Stimulated activated CD8-positive, alpha-beta memory T cell treated with anti-CD3 and anti-CD28 coated beads, Interleukin-2, amount 100 ng/mL, for 1 hour (primary cell): ENCODE measurements at places on chromosomes 3 and 15.

GRCh38 chr3:81723732-81724313 is 37.6 kb downstream of the GBE1 start:
- no peak for DNase-seq

GRCh38 chr3:134371542-134372324 is 2.5 kb downstream of the AMOTL2 start:
- DNase-seq, result no peak

DNA sequence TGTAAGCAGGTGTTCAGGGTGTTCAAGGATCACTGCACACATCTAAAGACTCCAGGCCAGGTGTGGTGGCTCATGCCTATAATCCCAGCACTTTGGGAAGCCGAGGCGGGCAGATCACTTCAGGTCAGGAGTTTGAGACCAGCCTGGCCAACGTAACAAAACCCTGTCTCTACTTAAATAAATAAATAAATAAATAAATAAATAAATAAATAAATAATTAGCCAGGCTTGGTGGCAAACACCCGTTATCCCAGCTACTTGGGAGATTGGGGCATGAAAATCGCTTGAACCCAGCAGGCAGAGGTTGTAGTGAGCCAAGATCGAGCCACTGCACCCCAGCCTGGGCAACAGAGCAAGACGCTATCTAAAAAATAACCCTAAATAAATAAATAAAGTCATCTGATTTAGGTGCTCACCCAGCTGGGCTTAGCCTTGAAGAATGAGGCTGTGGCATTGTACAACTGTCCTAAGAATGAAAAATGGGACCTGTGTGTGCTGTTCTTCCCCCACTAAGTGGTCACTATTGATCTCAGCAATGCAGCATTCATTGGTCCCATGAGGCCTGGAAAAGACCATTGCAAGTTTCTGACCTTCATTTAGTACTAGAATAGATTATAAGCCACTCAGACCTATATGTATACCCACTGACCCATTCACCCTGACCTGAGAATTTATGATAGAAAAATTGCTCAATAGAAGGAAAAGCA is 82.8 kb upstream of the ABHD17C start:
- no peak for DNase-seq

DNA sequence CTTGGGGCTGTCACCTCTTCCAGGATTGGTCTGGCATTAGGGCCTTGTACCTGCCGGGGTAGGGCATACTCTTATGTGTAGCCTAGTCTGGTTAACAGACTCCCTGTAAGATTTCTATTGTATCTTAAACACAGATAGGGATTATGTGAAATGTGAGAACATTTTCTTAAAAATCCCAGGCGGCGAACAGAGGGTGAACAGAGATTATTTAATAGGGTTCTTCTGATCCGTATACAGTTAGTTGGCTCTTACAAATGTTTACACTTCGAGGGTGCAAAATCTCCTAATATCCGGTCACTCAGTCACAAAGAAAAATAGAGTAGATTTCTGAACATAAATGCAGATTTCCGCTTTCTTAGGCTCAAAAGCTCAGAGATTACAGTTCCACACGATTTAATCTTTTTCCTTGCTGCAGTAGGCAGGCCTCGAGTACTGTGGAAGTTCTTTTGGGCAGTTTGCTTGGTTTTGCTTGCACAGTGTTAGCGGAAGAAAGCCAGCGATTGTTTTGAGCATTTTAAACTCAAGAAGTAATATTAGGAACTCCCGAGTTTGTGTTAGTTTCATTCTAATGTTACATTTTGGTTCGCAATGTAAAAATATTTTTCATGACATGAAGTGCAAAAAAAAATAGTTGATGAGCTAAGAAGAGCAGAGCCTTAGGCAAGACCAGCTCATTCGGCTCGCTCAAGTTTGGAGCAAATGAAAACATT is 993 bp downstream of the PLCL2 start:
- DNase-seq, result no peak

- no peak for DNase-seq
Observed at GRCh38 chr15:82966671-82967071, 14.2 kb upstream of the HOMER2 start.

- DNase-seq, result peak; percentile 65
Observed at GRCh38 chr3:50237754-50238548, 1.9 kb downstream of the GNAI2 start.

GRCh38 chr3:194739498-194740284 is 54.0 kb downstream of the FAM43A start:
- no peak for DNase-seq

DNA sequence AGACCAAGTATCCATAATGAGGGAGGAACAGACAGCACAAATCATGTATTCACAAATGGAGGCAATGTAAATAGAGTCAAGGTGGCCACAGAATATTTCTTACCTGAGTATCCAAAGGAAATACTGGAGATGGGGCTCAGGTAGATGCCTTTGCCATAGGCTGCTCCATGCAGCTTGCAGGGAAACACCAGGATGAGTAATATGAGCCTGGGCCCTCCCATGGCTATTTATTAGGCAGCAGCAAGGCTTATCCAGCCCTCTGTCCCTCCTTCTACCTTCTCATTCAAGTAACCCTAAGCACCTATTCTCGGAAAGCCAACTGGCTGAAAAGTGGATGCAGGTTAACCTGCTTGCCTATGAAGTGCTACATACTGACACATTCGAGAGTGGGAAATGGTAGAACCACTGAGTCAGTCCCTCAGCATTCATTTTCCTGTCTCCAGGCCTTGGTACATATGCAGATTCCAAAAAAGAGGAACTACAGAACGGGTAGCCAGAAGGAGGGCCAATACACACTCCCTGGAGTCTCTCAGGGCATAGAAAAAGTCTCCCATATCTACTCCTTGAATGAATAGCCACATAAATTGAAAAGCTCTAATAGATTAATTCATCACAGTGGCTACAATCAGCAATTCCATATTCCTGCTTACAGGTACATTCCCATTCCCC is 18.3 kb upstream of the PKM start:
- DNase-seq, result no peak

GRCh38 chr15:69665641-69666111 is 213.1 kb downstream of the RPLP1 start:
- no peak for DNase-seq

DNA sequence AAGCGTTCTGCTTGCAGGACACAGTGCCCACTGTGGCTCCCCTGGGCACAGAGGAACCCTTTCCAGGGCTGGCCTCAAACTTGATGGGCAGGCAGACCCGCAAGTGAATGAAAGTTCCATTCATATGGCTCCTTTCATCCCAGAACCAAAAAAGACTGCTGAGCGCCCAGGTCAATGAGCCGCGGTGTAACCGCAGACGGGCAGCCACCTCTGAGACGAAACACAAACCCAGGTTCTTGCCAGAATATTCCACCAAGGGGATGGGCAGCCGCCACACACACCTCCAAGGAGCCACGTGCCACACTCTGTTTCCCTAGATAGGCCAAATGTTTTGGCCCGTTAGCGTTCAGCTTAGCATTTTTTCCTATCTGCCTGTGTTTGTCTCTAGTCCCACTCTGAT is 82.8 kb upstream of the IGF1R start:
- no peak for DNase-seq

- no peak for DNase-seq
Observed at GRCh38 chr3:138136201-138136600, 4.0 kb upstream of the A4GNT start.

DNA sequence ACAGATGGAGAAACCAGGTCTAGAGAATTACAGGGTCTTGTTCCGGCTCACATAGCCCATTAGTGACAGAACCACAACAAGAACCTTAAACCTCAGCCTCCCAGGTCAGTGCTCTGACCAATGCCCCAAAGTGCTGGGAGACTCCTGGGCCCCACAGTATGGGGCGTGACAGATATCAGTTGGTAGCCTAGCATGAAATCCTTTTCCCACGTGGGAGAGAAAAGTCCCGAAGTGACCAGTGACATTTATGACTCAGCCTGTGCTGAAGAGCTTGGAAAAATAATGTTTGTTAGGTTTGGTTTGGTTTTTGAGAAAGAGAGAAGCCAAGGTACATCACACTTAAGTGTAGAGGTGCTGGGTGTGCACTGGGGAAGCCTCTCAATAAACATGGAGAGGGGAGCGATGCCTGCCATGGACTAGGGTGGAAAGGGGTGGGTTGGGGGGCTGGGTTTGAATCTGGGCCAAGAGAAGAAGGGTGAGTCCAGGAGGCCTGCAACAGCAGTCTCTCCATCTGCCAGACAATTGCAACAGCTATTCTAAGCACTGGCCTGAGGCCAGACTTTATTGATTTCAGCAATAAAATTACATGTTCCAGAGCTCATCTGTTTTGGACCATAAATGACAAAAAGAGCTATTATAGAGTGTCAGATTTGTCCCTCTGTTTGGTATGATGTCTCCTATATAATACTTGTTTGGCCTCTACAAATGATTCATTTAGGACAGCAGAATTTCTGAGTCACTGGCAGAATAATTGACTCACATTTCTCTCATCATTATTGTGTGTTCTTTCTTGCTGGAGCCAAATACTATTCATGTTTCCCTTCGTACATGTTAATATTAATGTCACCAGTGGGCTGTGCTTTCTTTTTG is 43.4 kb downstream of the C2CD4A start:
- no peak for DNase-seq

GRCh38 chr3:195453236-195453635 is 10.4 kb upstream of the ACAP2 start:
- no peak for DNase-seq

- no peak for DNase-seq
Observed at GRCh38 chr3:171049861-171050444, 23.4 kb upstream of the SLC2A2 start.

DNA sequence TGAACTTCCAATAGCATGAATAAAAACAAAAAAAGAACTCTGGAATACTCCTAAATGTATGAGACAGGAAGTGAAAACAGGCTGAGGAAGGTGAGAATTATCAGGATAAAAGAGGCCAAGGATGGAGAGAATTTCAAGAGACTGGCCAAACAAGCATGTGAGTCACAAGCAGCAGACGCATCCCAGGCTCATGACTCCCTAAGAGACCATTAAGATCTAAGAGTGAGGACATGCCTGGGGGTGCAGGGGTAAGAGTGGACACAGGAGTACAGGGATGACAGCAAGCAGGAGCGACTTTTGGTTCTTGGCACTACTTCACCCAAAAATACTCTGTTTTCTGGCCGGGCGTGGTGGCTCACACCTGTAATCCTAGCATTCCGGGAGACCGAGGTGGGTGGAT is 7.1 kb downstream of the SCAMP2 start:
- no peak for DNase-seq

GRCh38 chr15:93060336-93061248 is 28.4 kb downstream of the RGMA start:
- no peak for DNase-seq

GRCh38 chr3:149280671-149281349 is 52.6 kb downstream of the TM4SF18 start:
- DNase-seq, result no peak

GRCh38 chr3:128342701-128343180 is 123.9 kb downstream of the DNAJB8 start:
- DNase-seq, result no peak

- DNase-seq, result no peak
Observed at GRCh38 chr3:73552700-73553099, 72.0 kb downstream of the PDZRN3 start.

DNA sequence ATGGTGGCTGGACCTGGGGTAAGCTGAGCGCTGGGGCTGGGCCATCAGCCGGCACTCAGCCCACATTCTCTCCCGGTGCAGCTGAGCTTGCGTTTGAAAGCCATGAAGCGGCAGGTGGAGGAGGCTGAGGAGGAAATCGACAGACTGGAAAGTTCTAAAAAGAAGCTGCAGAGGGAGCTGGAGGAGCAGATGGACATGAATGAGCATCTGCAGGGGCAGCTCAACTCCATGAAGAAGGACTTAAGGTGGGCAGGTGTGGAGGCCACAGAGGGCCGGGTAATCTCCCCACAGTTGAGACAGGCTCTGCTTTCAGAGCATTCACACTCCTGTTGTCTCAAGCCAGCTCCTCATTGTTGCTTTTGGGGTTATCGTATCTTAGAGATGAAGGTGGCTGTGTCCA is 45.7 kb upstream of the MYZAP start:
- DNase-seq, result no peak
